CD4-positive, alpha-beta T cell treated with Interleukin-21 for 1 hour (primary cell): ENCODE measurements at places on chromosomes 3 and 15.

GRCh38 chr3:124812291-124813265, 74.6 kb downstream of the ITGB5 start:
- DNase-seq, result no peak

DNA sequence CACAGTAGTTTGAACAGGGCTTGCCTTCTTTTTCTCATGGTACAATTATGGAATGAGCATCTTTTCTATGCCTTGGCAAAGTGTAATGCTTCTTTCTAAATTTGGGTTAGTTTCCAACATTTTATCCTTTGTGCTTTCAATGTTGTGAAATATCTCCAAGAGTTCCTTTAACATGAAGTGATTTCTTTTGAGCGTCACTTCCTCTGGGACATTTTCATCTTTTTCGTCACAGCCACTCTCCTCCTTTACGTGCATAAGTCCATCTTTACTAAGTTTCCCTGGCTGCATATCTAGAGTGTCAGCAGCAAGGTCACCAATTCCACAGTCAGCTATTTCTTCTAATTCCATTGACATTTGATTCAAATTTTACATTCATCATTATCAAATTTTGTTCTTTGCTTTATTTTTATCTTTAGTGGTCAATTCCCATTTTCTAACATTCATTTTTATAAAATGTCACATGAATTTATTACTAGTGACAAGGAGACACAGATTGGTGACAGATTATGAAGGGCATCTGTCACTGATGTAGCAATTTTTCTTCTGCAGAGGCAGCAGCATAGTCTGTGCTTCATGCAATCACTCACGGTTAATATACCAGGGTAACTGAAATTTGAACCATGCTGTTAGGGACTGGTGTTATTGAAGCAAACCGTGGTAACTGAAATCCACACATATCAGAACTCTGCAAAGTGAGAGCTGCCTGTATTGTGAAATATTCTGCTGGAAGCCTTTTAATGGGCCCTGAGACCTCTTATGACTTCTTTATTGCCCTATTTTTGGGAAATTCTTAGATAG, 126.5 kb upstream of the THBS1 start:
- no peak for DNase-seq

DNA sequence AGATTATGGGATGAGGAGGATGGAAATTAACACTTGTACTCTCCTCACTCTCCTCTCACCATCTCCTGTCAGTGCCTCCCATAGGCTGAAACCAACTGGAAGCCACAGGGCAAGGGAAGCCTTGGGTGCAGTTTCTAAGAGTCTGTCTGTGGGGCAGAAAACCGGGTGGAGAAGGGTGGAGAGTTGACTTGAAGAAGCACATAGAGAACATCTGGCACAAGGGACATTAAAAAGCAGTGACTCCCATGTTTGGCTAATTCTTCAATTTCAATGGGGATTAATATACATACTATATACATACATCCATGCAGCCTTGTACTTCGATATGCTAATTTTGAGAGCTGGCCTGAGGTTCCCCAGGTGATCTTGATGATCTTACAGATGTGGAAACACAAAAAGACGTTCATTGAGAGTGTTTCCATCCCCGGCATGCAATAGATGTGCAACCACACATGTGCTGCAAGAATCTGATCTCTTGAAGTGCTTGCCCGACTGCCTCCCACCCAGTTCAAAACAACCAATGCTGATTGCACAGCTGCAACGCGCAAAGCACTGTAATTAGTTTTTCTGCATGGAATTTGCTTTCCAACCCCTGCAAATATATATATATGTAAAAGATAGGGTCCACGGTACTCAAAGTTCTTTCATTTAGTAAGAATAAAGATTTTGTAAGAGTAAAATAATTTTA, 121.9 kb upstream of the TMC3 start:
- DNase-seq, result no peak

GRCh38 chr15:55999658-56000057, 6.2 kb upstream of the NEDD4 start:
- no peak for DNase-seq

GRCh38 chr15:48925714-48926223, 38.0 kb downstream of the SHC4 start:
- no peak for DNase-seq

DNA sequence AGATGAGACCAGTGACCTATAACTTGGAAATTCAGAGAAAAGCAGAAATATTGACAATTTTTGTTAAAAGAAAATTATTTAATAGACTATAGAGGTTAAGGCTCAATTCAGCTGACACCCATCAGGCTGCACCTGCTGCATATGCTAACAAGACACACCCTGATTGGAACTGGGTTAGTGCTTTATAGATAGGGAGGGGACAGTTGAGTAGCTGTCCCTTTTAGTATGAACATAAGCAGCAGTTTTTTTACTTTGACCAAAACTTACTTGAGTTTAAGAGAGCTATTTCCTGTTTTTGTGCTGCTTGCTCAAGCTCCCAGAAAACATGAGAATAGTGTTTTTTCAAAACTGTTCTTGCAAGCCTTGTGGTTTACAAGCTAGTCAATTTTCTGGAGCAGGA, 292.6 kb downstream of the LRRC3B start:
- no peak for DNase-seq
